Fibroblast of skin of left biceps (primary cell): ENCODE measurements at places on chromosomes 5 and 9.

- no peak for DNase-seq
Measured at GRCh38 chr9:131087354-131087893, 8.9 kb upstream of the AIF1L start.

DNA sequence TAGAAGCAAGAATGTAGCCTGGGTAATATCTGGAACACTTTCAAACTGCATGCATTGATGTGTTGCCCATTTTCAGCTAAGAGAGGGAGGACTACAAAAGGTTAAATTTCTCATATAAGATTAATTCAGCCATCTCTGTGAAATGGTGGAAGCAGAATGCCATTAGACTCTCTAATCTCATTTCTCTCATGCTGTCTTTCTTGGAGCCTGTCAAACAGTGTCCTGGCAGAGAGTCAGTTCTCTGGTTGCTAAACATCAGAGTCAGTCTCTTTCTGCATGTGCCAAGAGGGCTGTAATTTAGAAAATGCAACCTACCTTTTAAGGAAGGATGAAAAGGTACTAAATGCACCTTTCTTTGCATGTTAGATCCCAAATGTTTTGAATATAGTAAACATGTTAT, 910 bp upstream of the GARNL3 start:
- DNase-seq: no peak

DNA sequence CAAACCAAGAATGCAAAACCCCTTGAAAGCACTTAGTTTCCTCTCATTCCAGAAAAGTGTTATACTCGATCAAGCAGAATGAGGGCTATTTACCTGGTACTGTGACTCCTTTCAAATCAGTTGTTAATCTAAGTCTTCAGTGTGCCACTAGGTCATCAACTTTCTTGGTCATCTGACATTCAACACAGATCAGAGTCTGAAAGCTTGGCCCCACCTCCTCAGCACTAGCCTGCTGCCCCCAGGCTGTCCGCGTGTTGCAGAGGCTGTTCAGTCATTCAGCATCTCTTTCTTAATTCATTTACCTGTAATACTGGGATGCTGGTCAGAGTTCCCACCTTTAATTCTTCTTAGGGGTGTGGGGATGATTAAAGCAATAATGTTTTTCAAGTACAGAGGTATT, 28.5 kb downstream of the ENC1 start:
- DNase-seq: no peak

DNA sequence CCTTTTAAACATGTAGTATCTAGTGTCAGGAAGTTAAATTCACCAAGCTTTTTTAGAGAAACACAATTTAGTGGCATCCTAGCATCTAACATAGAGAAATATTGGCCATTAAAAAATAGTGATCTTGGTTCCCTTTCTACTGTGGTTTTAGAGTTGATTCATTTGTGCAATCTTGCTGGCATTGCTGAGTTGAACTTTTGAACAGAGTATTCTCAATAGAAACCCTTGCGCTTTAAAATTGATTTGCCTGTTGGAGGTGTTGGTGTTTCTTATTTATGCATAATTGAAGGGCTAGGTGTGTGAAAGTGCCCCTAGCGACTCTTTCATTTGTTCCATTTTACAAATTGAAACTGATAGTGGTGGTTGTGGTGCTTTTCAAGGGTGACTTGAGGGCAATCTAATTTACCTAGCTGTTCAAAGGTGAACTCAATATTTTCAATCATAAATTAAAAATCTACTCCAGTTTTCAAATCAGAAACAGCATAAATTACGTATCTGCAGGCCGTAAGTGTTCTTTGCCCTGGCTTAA, 73.0 kb upstream of the MPDZ start:
- no peak for DNase-seq

GRCh38 chr5:143023411-143024096, 253.4 kb downstream of the ARHGAP26 start:
- no peak for DNase-seq

DNA sequence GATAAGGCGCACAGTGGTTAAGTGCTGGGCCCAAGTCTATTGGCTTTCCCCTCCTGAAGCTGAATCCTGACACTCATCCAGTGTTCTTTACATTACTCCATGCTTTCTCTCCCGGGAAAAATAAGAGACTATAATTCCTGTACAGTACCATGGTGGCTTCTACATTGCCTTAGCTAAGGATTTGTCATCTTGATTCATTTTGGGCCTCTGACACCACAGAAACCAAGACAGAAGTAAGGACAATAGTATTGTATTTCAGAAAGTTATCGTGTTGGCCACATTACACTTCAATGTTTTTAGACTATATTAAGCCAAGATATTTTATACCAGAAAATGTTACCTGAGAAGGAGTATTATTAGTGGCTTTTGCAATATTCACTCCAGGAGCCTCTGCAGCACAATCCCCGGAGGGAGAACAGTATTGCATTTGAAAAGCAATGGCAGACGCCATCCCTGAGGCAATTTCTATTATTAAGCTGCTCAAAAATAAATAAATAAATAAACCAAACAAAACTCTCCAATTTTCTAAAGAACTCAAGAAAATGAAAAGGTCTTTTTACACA, 267.9 kb downstream of the ENC1 start:
- no peak for DNase-seq

GRCh38 chr9:128495296-128495695, 9.2 kb upstream of the GLE1 start:
- DNase-seq: no peak

- no peak for DNase-seq
Measured at GRCh38 chr5:64161420-64161819, 4.2 kb upstream of the RNF180 start.

DNA sequence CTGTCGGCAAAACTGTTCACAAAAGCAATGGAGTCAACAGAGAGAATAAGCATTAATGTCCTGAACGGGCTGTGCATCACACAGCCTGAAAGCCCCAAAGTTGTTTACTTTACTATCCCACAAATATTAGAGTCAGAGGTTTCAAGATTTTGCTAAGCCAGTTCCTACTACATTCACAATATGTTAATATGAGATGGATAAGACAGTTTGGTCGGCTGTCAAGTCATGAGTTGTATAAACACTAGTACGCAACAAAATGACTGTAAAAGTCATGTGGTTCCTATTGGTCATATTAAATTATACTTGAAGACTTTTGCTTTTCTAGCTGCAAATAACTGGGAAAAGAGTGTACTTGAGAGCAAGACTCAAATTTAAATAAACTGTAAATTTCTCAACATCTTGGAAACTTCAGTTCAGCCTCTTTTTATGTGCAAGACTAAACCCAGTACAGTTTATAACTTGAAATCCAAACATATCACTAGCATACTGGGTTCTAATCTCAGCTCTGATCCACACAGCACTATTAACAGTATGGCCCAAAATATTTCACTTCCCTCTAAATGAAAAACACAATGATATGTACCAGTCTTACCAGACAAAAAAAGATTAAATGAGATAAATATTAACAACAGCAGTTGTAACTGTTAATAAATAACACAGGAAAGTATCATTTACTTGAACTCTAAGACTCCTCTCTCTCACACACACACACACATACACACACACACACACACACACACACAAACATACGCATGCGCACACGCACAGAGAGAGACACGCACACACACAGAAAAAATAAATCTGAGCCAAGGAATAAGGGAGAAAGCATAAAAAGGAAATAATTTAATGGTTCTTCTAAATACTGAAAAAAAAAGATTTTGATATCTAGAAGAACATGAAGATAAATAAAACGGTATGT, 33.1 kb downstream of the FANCC start:
- DNase-seq: no peak

GRCh38 chr5:179237770-179238627, 107.3 kb downstream of the ADAMTS2 start:
- DNase-seq: no peak

- DNase-seq: no peak
Measured at GRCh38 chr5:36882250-36882649, 5.7 kb downstream of the NIPBL start.

DNA sequence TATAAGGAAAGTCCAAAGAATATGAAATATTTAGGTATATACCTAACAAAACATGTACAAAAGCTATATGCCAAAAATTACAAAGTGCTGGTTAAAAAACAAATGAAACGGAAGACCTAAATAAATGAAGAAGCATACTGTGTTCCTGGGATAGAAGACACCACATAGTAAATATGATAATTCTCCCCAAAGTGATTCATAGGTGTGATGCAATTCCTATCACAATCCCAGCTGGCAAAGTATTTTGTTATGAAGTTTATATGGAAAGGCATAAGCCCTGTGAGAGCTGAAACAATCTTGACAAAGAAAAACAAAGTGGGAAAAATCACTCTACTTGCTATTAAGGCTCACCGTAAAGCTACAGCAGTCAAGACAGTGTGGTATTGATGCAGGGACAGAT, 2.6 kb upstream of the SMIM23 start:
- DNase-seq: no peak

DNA sequence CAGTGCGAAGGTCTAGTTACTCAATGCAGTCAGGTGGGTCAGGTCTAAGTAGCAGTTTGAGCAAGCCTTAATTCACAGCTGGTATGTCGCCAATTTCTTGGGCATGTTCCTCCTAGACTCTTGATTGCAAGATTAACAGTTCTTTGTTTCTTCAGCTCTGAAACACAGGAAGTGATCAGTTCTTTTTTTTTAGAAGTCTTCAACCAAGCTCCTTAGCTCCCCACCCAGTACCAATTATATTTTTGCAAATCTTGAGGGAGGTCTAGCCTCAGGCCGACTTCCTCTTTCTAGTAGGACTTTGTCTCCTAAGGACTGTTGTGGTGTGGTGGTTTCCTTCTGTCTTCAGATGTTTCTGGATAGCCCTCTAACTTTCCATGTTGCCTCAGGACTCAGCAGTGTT, 2054.2 kb downstream of the MAT2B start:
- no peak for DNase-seq

DNA sequence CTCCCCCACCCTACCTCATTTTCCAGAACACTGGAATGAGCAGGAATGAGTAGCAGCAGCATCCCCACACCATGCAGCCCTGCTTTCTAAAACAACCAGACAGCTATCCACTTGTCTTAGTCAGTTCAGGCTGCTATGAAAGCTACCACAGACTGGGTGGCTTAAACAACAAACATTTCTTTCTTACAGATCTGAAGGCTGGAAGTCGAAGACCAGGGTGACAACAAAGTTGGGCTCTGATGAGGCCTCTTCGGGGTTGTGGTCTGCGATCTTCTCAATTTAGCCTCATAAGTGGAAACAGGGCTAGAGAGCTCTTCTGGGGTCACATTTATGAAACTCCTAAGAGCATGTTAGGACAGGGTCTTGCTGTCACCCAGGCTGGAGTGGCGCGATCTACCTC, 38.9 kb downstream of the LPAR1 start:
- DNase-seq: no peak

GRCh38 chr5:143592648-143593047, 189.2 kb upstream of the NR3C1 start:
- no peak for DNase-seq

DNA sequence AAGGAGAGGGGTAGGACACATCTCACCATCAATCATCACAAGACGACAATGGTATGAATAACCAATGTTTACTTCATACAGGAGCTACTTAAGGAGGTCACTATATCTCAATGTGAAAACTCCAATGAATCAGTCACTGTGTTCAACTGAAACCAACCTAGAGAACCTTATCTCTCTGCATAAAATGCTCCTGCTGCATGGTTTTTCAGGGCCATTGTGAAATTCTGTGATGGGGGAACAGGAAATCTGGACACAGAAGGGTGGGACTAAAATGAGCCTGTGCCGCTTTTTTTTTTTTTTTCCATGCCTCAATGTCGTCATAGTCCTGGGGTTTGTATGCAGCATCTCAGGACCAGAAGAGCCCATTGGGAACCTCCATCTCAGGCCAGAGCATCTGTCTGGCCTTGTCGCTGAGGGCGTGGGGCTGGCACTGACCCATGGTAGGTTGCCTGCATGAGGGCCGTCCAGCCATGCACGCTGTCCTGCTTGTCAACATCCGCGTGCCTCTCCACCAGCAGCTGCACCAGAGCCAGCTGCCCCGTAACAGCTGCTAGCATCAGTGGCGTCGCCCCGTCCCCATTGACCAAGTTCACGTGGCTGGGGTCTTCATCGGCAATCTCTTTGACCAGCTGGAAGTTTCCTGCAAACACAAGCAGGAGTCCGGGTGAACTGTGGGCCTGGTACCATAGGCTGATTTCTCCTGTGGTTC, 12.7 kb downstream of the ANKS6 start:
- DNase-seq: no peak

- no peak for DNase-seq
Measured at GRCh38 chr5:175689147-175689991, 31.5 kb downstream of the HRH2 start.

DNA sequence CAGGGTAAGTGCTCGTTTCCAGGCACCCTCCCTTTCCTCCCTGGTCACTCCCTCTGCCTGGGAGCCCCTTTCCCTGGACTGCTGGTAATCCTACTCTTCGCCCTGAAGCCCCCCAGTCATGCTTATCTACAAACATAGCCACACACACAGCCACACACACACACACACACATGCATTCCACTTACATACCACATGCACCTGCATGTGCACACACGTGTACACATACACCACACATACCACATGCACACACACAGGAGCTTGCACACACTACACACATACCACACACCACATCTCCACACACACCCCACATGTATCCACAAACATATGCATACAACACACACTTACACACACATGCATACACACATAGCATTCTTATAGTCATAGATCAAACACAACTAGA, 358.5 kb downstream of the GADD45G start:
- DNase-seq: no peak

GRCh38 chr5:151451626-151452520, 4.5 kb downstream of the SLC36A1 start:
- no peak for DNase-seq

- no peak for DNase-seq
Measured at GRCh38 chr5:86797677-86798076, 179.9 kb downstream of the COX7C start.

DNA sequence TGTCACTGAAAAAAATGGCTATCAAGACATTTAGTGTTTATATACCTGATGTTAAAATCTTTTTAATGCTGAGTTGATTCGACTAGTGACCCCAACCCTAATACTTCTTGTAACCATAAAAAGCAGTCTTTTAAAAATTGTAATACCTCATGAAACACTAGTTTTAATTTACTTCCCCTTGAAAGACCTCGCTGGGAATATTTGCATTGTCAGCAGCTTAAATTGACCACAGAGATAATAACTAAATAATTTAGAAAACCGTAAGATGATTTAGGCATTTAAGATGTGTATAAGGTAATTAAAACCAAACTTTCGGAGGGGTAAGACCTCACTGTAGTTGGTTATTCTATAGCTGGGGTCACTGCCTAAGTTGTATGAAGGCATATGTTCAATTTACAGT, 89.8 kb downstream of the FGF10 start:
- DNase-seq: no peak

DNA sequence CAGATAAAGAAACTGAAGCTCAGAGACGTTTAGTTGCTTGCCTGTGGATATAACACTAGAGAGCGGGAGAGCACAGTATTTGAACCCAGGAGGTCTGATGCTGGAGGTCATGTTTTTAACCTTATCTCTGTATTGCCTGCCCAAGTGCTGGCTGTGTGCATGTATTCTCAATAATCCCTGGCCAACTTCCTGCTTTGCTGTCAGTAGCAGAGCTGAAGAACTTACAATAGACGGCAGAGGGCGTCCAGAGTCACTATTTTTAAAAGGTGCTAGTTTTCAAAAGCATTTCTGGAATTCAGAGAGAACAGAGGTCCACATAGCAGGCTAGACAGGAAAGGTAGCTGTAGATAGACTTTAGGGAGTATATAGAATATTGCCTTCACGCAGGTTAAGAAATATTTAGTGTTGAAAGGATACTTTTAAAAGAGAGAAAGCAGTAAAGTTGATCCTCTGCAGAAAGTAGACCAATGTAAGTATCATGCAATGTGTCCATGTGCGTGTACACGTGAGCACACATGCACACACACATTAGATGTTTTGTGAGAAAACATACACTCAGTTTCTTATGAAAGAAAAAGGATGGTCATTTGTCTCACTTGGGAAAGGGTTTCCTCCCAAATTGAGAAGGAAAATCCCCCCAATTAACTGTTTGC, 46.3 kb downstream of the PTCD2 start:
- DNase-seq: peak; percentile 57
